ENCODE measurements at places on chromosomes 3 and 15. TPM values are rescaled to one million over a fixed set of nuclear protein-coding genes. Genes with fewer than 3 reads are reported as not detected.
A peak's percentile ranks its signal among the peaks of the same experiment; 100 is the strongest.

The ADAMTSL3 gene
- 0.58 TPM for total RNA-seq

The ZPLD1 gene
- 0.07 TPM for total RNA-seq

The GOLGA8G gene
- not detected for total RNA-seq

The PRKCD gene
- 9.3 TPM for total RNA-seq

The SLC28A1 gene
- total RNA-seq: not detected

The ALPK3 gene
- 24.7 TPM for total RNA-seq

The KCNH8 gene
- total RNA-seq: 0.40 TPM

- peak; percentile 31 for DNase-seq
Measured at GRCh38 chr3:128274837-128275236, 121.6 kb downstream of the EEFSEC start.

DNA sequence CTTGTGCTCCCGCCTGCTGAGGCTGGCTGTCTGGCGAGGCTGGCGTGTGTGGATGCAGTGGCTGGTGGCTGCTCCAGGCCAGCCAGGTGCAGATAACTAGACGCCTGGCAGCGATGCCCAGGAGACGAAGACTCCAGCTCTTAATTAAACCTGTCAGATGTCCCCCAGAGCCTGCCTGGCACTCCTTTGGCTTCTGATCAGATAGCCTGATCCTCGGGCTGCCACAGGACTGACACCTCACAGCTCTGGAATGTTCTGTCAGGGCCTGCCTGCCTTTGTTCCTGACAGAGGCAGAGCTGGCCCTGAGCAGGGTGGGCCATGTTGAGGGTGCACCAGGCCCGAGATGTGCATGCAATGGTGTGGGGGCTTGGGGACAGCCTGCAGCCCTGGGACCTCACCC lies 36.5 kb downstream of the PLXNA1 start:
- DNase-seq: no peak

DNA sequence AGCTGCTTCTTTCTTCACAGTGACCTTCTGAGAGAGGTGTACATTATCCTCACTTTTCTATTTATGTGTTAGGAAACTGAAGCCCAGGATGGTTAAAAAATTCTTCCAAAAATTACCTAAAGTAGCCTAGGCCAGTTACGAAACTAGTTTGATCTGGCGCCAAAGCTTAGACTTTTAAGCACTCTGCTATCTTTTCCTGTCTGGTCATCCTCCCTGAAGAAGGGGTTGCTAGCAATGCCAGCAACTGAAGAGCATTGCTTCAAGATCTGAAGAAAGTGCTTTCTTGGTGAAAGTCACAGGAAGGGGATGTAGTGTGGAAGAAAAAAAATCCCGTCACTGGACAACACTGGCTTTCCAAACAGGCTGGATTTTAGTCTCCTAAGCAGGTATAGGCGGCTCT lies 618.8 kb upstream of the GRM7 start:
- DNase-seq: no peak

DNA sequence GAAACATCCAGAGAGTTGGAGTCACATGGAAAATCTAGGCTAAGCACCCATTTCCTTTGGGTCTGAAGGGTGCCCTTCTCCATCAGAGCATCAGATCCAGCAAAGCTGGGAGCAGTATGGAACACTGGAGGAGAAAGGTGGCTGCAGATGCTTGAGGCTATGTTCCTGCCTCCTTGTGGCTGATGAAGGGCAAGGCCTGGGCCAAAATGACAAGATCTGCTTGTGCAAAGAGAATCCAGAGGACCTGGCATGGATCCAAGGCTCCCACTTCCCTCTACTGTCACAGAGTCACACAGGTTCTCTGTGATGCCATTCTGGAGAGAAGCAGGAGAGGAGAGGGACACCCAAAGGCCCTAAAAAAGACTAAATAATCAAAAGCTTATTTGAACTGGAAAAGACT lies 9.2 kb upstream of the ATP8B4 start:
- DNase-seq: no peak

DNA sequence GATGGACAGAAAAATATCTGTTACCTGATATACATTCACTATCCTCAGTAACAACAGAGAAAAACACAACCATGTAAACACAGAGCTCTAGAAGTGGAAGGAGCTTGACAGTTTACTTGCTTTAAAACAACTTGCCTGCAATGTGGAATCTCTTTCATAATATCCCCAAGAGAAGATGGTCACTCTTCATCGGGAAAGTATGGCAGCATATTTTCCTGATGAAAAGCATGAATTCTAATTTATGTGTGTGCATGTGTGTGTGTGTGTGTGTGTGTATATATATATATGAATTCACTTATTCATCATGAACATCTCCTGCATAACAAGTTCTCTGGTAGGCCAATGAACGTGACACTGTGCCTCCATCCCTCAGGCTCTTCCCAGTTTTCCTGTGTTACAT lies 81.2 kb downstream of the EFL1 start:
- DNase-seq: no peak

DNA sequence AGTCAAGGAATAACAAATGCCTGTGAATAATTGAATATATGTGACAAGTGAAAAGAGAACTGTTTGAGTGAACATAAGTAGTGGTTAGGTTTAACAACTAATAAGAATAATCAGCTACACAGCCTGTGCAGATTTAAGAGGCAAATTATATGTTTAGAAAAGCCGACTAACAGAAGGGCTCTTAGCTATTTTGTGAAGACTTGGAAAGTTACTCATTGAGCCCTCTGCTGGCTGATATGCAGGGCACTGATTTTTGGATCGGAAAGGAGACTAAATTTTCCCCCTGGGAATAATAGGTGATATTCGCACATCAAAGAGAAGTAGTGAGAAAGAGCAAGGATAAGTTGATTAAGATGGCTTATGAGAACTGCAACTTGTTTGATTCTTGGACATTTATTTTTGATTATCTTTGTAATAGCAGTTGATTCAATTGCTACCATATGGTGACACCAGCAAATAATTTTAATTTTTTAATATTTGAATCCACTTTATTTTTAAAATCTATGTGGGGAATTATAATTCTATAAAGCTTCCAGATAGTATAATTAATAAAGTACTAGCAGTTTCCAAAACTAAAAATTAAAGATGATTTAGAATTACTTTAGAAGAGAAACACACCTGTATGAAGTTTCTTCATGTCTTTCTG lies 156.2 kb downstream of the NLGN1 start:
- peak; percentile 7 for DNase-seq

DNA sequence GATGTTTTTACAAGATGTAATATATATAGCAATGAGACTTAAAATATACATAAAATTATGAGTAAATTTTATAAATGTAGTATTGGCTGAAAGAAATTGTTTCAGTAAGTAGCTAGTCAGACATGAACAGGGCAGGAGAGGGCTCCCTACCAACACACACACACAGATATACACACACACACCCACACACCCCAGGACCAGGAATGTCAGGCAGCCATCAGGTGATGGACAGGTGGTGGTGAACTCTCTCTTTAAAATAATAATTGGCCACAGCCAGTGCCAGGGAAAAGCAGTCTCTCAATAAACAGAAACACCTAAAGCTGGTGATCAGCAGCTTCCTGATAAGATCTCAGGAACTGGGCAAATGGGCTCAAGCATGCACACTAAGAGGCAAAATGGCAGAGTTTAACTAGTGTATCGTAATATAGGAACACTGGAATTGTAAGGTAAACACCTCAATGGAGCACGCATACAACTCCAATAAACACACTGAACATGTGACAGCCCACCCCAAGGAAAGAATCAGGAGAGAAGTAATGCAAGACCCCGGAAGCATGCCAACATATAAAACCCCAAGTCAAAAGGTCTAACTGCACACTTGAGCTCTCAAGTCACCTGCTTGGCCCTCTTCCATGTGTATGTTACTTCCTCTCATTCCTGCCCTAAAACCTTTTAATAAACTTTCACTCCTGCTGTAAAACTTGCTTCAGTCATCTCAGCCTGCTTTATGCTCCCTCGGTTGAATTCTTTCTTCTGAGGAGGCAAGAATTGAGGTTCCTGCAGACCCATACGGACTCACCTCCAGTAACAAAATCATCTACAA lies 1034.1 kb upstream of the SEMA6D start:
- no peak for DNase-seq

- DNase-seq: no peak
Measured at GRCh38 chr3:99365979-99366378, 272.4 kb upstream of the COL8A1 start.

DNA sequence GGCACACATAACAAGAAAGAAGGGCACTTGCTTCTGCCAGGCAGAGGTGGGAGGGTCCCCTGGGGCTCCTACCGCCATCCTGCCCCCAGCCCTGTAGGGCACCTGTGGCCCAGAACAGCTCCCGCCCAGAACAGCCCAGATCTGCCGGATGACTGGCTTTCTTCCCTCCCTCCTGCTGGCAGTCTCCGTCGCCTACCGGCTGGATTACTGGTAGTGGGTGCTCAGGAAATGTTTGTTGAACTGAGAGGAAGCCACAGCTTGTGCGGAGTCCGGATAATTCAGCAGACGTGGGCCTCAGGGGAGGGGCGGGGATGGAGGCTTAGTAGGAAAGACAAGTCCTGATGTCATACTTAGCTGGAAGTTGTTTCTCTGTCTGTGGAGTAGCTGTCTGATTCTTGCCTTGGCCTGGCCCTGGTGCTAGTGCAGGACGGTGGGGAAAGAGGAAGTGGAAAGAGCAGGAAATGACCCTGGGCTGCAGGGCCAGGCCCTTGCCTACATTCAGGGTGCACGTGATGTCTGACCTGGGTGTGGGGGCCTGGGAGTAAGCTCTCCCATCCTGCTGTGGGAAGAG lies 6.7 kb downstream of the CCDC9B start:
- no peak for DNase-seq

GRCh38 chr15:74830868-74831267 lies 4.4 kb downstream of the CPLX3 start:
- DNase-seq: no peak

- DNase-seq: no peak
Measured at GRCh38 chr3:42264399-42265058, 1.5 kb downstream of the CCK start.

GRCh38 chr15:22974745-22975144 lies 5.4 kb downstream of the CYFIP1 start:
- DNase-seq: no peak

DNA sequence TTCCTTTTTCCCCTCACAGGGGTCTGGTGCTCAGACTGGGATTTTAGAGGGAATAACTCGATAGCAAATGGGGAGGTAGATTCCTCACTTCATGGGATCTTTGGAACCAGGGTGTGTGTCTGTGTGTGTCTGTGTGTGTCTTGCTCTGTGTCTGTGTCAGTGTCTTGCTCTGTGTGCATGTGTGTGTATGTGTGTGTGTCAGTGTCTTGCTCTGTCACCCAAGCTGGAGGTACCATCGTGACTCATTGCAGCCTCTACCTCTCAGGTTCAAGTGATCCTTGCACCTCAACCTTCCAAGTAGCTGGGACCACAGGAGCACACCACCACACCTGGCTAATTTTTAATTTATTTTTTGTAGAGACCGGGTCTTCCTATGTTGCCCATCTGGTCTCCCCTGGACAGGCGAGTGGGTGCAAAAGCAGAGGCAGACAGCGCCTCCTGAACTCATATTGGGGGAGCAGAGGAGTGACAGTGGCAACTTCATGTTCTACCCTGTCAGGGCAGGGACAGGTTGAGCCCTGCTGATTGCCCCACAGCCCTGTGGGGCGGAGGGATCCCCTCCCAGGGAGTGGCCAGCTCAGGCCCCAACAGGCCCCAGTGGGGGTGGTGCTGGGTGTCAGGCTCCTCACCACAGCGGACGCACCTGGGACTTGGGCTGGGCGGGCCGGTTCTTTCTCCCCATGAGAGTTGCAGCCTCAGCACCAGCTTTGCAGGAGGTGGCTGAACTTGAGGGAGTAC lies 10.4 kb upstream of the SEMA4B start:
- DNase-seq: no peak

DNA sequence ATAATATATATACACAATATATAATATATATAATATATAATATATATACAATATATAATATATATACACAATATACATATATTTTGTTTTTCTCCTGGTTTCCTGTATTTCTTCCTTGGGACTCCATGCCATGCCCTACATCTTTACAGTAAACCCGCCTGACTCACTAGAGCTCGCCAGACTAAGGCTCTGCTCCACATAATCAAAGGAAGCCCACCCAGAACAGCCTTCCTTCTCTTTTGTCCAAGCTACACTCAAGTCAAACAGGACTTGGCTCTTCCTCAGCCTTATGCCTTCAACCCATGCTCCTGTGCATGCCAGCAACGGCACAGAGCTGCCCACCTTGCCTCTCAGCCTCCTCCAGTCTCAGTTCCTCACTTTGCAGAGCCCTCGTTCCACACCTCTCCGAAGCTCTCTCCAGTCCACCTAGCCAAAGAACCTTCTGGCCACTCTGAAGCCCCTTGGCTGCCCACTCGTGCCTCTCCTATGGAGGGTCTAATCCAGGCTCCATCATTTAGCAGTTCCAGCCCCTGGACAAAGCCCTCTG lies 109.1 kb downstream of the RFTN1 start:
- DNase-seq: no peak
